Myocyte (in vitro differentiated cells): ENCODE measurements at places on chromosomes 1 and 21. TPM values are rescaled to one million over a fixed set of nuclear protein-coding genes. Genes with fewer than 3 reads are reported as not detected.

GRCh38 chr1:192580351-192580962 lies 4.9 kb downstream of the RGS1 start:
- DNase-seq: peak; percentile 80

DNA sequence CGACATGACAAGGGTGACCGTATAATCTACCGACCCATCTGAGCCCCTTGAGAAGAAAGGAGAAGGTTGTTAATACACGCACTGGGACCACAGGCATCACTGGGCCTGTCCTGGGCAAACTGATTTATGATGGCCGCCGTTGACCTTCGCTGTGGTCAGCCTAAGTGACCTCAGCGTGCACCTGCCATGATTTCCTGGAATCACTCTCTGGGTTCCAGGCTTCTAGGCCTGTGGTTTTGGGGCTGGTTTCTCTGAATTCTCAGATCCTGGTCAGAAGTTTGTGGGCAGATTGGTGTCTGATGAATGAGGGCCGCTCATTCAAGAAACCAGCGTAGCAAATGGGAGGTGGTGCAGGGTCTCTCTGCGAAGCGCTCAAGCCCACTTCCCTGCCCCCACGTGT lies 64.0 kb downstream of the SIK1 start:
- DNase-seq: peak; percentile 94

DNA sequence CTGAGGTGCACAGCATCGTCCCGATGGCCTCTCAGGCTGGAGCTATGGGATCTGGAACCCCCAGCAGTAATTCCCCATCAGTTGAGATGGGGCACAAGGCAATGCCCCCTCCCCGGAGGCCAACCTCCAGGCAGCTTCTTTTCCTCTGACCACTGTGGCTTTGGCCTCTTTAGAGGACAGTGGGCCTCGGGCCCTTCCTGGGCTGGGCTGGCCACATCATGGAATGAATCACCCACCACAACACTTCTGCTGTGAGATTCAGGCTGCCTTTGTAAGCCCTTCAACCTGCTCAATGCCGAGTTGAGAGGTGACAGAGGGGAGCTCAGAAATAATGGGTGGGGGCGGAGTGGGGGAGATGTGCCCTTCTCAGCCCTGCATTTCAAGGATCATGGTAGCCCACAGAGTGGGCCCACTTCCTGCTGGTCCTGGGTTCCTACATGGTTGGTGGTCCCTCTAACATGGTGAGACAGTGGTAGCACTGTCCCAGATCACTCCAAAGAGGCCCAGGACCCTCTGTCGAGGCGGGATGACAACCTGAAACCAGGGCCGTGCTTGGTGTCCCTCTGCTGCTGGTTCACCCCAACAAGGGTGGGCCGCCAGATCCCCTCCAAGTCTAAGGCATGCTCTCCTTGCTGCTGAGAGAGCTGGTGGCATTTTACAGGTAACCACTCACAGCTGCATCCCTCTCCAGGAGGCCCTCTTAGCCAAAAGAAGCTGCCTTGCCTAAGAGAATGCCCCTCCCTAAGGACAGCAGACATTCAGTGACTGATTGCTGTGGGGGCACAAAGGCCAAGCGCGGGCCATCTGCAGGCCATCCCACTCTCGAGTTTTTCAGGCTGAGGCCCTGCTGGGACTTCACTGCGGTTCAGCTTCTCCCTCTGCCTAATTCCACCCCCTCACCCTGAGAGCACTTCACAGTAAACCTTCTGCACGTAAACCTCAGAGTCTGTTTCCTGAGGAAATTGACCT lies 29.7 kb upstream of the EVA1B start:
- peak; percentile 84 for DNase-seq

- DNase-seq: peak; percentile 98
These were observed at the start of gene ZRANB2 for GRCh38 chr1:71080739-71081696. Gene ZRANB2 (minus strand): TSS chr1:71081035. CDS start chr1:71080995, 40 bp downstream.

- DNase-seq: no peak
These were observed 60.3 kb downstream of the KIF26B start for GRCh38 chr1:245215071-245215470.

PPIAL4G gene
- 0.03 TPM in 1 of 2 replicates, not detected in the other for total RNA-seq

DNA sequence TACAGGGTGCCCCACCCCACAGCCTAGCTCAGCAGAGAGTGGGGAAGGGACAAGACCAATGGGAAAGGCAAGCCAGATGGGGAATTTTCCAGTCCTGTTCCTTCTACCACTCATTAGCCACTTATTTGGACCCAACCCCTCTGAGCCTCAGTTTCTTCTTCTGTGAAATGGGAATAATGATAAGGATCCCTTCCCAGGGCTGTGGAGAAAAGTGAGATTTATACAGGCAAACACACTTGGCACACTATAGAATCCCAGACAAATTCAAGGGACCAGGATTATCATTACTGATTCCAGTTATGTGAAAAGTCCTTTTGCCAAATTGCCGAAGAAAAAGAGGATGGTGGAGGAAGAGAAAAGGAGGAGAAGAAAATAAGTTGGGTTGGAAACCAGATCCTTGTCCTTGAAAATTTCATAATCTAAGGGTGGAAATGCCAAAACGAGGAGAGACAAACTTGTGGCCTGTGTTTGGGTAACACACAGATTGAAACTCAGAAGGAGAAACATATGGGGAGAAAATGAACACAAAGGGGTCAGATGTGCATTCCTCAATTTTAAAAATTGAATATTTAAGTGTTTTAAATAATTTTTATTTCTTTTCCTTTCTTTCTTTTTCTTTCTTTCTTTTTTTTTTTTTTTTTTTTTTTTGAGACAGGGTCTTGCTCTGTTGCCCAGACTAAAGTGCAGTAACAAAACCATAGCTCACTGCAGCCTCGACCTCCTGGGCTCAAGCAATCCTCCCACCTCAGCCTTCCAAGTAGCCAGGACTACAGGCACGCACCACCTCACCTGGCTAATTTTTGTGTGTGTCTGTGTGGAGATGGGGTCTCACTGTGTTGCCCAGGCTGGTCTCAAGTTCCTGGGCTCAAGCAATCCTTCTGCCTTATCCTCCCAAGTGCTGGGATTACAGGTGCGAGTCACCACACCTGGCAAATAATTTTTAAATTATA lies 9.6 kb downstream of the CAPN2 start:
- DNase-seq: no peak

DNA sequence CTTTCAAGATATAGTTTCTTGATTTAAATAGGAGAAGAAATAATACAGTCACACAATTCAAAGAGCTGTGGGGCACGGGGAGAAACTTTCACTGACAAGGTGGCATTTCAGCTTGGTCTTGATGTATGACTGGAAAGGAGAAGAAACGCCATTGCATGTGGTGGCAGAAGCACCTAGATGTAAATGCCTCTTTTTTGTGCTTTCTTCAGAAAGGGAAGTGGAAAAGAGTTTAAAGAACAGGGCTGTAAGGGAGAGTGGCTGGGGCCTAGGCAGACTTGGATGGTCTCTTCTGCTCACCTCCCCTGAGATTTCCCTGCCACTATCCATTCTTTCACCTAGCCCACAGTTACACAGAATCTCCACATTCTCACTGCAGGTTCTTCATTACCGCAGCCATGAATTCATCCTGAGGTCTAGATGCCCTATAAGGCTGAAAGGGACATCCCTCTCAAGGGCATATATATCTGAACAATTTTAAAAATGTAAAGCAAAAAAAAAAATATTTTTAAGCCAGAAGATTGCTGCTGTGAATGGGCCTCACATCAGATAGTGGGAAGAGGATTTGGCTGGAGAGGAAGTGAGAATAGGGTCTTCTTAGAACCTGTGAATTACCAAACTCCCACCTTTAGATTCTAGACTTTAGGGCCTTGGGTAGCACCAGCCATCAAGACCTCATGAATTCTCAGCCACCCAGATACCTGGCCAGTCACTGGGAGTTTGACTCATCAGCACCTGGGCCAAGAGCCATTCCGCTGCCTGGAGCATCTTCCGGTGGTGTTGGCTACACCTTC lies 23.4 kb downstream of the CACNA1E start:
- DNase-seq: no peak

GRCh38 chr1:193085263-193085662 lies 20.0 kb downstream of the GLRX2 start:
- DNase-seq: no peak

- no peak for DNase-seq
These were observed 2.5 kb upstream of the SLC16A4 start for GRCh38 chr1:110393286-110393685.

DNA sequence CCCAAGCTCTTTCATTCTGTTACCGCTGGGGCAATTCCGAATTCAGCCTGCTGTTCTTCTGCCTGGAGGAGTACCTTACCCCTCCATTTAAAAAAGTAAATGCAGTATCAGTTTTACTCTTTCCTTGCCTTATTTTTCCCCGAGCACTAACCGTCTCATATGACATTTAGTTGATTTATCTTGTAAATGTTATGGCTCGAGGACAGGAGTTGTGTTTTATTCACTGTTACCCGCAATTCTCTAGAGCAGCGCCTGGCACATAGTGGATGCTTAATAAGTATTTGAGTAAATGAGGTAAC lies 425 bp upstream of the TADA1 start:
- no peak for DNase-seq

- no peak for DNase-seq
These were observed 175.3 kb downstream of the GALNT2 start for GRCh38 chr1:230242326-230242725.

DNA sequence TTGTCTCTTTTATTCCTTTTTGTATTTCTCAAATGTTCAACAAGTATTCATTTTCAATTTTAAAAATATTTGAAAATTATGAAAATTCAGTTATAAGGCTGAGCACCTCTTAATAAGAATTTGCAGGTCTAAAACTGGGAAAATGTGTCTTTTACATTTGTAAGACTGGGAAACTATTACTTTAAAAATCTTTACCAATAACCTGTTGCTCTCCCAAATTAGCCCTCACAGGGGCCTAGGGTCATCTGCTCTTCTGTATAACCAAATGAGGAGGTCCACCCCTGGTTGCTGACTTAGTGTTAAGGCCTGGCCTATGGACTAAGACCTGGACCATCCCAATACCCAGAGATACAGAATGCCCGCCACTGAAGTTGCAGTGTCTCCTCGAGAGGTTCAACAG lies 280.5 kb downstream of the PLPP3 start:
- no peak for DNase-seq

DNA sequence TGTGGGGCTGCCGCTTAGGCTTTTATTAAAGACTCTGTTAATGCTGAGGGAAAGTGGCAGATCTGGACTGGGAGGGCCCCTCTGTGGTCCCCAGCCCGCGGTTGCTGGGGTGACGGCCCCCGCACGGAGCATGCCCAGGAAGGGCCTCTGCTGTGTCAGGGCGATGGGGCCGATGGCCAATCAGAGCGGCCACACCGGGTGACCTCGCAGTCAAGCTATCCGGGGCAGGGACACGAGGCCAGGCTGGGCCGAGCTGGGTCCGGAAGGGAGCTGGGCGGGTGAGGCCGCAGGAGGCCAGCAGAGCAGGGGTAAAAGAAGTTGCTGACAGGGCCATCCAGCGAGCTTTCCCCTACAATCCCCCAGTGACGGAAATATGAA lies 145.1 kb downstream of the CASZ1 start:
- no peak for DNase-seq

DHRS3 gene
- total RNA-seq: 0.21 TPM in 1 of 2 replicates, not detected in the other

SERPINC1 gene
- total RNA-seq: not detected in 2 replicates

TTLL10 gene
- not detected in 2 replicates for total RNA-seq

- DNase-seq: no peak
These were observed 3.9 kb downstream of the FAM229A start for GRCh38 chr1:32358435-32358834.

GRCh38 chr1:7551442-7551841 lies 219.7 kb upstream of the VAMP3 start:
- peak; percentile 76 for DNase-seq

TNFRSF14 gene
- total RNA-seq: 8.6 and 9.1 TPM in 2 replicates

DNA sequence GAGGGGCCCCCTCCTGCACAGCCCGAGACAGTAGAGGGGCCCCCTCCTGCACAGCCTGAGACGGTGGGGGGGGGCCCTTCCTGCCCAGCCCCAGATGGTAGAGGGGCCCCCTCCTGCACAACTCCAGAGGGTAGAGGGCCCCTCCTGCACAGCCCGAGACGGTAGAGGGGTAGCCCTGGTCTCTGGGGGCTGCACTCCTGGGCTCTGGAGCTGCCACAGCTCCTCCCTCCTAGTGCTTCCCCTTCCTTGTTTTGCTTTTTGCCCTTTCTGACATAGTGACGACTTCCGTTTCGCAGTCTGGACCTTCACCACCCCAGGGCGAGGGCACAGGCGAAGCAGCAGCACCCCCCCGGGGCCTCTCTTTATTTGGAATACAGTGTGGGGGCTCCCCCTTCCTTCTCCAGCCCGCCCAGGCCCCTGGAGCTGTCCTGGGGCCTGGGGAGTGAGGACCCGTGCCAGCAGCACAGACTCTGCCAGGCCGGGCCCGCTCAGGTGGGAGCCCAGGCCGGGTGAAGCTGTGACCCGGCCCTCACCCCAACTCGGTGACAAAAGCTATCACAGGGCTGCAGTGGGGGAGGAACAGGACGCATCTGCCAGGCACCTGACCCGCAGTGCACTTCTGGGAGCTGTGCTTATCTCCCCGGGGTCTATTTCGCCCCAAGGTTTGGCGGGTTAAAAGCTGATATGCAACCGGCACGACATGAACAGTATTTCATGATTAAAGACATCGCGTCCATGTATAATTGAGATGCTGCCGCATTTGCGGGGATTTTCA lies 1.1 kb upstream of the PRXL2B start:
- DNase-seq: peak; percentile 52

DNA sequence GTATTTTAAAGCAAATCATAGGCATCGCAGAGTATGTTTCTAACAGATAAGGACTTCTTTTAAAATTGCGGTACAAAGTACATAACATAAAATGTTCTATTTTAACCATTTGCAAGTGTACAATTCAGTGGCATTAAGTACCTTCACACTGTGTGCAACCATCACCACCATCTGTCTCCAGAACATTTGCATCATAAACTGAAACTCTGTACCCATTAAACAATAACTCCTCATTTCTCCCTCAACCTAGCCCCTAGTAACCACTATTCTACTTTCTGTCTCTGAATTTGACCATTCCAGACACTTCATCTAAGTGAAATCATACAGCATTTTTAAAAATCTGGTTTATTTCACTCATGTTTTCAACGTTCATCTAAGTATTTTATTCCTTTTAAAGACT lies 16.6 kb upstream of the ATF3 start:
- no peak for DNase-seq

DNA sequence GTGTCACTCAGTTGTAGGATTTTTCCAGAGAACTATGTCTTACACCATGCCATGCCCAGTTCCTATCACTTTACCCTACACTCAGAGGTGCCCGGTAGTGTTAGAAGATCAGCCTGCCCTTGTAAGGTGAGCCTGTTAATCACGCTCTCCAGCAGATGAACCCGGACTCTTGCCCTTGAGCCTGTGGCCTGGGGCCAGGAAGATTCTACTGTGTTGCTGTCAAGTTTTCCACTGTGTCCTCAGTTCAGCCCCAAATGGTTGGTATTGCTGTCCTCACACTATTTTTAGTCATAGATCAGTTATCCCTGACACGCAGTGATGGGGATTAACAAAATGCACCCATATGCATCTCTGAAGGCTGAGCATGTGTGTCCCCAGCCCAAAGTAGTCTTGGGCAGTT lies 105.0 kb upstream of the SPAG17 start:
- peak; percentile 57 for DNase-seq

- DNase-seq: no peak
These were observed 78.7 kb downstream of the PRRX1 start for GRCh38 chr1:170742600-170742999.

LRRC38 gene
- not detected in 2 replicates for total RNA-seq

DNA sequence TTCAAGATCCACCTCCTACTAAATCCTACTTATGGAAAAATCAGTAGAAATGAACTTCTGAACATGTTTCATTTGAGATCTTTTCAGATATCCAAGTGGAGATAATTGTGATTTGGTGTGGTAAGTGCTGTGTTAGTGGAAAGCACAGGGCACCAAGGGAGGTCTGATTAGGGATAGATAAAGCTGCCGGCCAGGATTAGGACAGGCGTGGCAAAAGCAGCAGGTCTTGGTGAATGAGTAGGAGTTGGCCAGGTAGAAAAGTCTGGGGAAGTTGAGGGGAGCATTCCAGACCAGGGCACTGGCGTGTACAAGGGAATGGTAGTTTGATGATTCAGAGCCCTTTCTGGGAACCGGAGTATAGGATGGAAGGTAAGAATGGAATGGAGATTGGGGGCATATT lies 47.8 kb downstream of the AZIN2 start:
- DNase-seq: no peak
